ENCODE measurements at places on chromosomes 5 and 9.

DNA sequence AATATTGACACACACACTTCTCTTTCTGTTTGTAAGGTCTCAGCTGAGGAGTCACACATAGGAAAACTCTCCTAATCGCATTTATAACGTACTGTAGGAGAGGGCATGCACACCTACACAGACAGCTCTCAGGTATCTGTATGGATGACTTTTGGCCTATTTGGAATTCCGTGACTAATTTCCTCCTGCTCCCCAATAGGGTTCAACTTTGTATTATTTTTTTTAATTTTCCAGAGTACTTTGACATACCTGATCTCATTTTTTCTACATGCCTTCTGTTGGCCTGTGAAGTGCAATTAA lies 195.9 kb downstream of the ARHGAP26 start:
- DNase-seq: no peak

DNA sequence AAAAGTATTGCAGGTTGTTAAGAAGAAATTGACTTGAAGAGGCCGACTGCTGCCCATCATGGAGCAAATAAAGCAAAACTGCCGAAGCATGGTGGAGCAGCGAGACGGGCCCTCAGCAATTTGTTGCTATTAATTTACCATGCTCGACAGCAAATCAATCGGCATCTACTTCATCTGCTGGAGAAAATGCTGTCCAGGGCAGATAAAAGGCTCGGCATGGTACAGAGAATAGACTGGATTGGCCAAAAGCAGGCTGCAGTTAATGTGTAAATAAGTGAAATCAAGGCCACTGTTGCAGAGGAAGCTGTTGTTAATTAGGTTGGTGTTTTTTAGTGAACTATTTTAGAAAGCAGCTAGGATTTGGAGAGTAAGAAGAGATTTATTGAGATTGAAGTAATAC lies 8.3 kb downstream of the TLE4 start:
- no peak for DNase-seq

- no peak for DNase-seq
These were observed 74.3 kb upstream of the KLF9 start for GRCh38 chr9:70488793-70489105.

GRCh38 chr9:132726576-132727130 lies 56.4 kb downstream of the GTF3C4 start:
- no peak for DNase-seq

DNA sequence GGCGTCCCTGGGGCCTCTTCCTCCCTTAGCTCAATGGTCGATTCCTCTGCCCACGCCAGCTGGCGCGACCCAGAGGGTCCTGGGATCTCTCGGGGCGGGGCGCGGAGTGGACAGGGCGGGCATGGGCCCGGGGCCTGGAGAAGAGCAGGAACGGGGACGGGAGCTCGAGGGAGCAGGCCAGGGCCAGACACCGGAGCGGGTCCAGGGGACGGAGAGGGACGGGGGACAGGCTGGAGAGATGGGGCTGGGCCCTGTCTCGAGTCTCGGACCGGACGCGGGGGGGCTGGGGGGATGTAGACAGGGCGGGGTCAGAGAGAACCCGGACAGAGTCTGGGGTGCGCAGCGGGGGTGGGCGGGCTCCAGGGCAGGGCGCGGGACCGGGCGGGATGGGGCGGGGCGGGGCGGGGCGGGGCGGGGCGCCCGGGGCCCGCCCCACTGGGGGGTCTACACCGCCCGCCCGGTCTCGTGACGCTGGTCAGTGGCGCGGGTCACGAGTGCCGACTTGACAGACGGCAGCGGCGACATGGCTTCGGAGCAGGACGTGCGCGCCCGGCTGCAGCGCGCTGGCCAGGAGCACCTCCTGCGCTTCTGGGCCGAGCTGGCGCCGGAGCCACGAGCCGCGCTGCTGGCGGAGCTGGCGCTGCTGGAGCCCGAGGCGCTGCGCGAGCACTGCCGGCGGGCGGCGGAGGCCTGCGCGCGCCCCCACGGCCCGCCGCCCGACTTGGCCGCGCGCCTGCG lies at the start of gene UAP1L1:
UAP1L1 (plus strand) TSS at position 508 of the 738 bp plus-strand sequence; CDS start at position 524, 16 bp downstream.
- DNase-seq: no peak

- no peak for DNase-seq
These were observed 27.6 kb downstream of the TLX3 start for GRCh38 chr5:171336521-171337209.

GRCh38 chr5:146849694-146850303 lies 28.8 kb downstream of the PPP2R2B start:
- DNase-seq: no peak

GRCh38 chr5:169020102-169020501 lies 280.8 kb downstream of the SLIT3 start:
- no peak for DNase-seq

DNA sequence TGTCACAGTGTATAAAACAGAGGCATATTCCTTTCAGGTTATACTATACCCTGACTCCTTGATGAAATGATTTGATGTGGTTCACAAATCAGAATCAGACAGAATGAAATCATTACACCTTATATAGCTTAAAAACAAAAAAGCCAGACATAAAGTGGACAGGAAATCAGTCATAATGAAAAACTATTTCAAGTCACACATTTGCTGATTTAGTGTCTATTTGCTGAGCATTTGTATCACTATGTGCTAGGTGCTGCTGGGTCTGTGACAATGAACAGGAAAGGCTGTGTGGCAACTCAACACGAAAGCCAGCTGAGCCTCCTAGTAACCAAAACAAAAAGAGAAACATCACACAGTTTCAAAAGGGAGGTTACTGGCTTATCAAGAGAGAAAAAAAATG lies 194.0 kb downstream of the EFNA5 start:
- DNase-seq: no peak

DNA sequence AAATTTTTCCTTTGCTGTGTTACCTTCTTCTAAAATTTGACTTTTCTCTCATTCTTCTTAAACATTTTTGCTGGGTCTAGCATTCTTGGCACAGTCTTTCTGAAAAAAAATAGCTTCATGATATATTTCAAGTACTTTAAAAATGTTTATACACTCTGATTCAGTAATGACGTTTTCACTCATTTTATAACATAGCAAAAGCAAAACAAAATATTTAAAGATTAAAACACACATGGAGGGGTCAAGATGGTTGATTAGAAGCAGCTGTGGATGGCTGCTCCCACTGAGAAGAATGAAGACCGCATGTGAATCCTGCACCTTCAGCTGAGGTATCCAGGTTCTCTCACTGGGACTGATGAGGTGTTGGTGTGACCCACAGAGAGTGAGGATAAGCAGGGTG lies 188.2 kb downstream of the SGCD start:
- DNase-seq: no peak

GRCh38 chr5:29992248-29992647 lies 1201.2 kb upstream of the CDH6 start:
- DNase-seq: no peak

- DNase-seq: no peak
These were observed 46.1 kb downstream of the DCP2 start for GRCh38 chr5:113022661-113023060.

GRCh38 chr5:115414406-115415142 lies 118.1 kb upstream of the CCDC112 start:
- no peak for DNase-seq

GRCh38 chr5:3534997-3535396 lies 60.6 kb upstream of the IRX1 start:
- no peak for DNase-seq

DNA sequence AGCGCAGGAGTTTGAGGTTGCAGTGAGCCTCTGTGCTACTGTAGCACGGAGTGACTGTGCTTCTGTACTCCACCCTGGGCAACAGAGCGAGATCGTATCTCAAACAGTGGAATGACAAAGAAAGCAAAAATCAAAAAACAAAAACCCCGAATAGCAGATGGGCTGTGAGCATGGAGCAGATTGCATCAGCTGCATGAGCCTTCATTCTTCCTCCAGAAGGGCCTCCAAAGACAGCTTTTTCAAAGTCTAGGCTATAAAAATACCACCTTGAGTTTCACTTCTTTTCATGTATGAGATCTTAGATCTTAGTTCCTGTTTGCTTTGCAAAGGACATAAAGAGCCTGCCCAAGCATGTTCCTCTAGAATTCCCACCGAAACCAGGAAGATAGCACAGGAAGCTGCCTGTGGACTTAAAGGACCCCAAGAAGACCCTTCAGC lies 15.0 kb upstream of the HSPB3 start:
- DNase-seq: no peak

DNA sequence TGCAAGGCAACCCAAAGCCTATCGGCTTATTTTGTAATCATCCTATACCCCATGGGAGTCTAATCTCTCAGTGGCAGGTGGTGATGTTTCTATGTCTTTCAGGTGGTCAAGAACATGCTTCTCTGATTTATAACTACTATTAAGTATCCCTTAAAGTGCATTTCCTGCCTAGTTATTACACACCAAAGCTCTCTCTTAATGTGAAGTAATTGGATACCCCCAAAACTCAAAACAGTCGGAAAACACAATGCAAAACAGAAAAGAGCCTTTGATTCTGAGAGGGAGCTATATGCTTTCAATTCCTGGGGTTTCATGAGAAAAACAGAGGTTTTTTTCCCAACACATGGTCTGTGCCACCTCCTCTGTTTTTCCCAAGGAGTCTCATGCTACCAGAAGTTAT lies 416.4 kb downstream of the CSNK1G3 start:
- DNase-seq: no peak

- DNase-seq: no peak
These were observed 801.4 kb downstream of the BRINP1 start for GRCh38 chr9:118567861-118568260.

DNA sequence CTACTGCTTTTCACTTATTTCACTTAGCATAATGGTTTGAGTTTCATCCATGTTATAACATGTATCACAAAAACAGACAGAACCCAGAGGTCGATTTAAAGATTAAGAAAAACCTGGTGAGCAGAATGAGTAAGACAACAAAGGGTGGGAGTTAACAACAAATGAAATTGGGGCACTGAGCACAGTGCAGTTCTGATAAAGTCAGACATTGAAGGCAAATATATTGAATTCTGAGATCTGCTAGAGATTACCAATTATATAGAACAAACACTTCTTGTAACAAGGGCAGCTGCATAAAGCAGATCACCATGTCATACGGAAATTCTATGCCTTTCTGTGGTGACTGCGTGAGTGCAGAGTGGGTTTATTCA lies 517.3 kb upstream of the RORB start:
- no peak for DNase-seq
